ENCODE measurements at places on chromosomes 4 and X. TPM values are rescaled to one million over a fixed set of nuclear protein-coding genes. Genes with fewer than 3 reads are reported as not detected.

NLRP2B gene
- total RNA-seq: not detected

- no peak for DNase-seq
- no peaks in the 10 kb centered on the region for H3K4me1 ChIP-seq
- peaks cover under 1% of the 10 kb centered on the region for H3K27me3 ChIP-seq
- no peaks in the 10 kb centered on the region for H3K36me3 ChIP-seq
Measured at GRCh38 chr4:16466581-16466980, 240.3 kb upstream of the TAPT1 start.

DNA sequence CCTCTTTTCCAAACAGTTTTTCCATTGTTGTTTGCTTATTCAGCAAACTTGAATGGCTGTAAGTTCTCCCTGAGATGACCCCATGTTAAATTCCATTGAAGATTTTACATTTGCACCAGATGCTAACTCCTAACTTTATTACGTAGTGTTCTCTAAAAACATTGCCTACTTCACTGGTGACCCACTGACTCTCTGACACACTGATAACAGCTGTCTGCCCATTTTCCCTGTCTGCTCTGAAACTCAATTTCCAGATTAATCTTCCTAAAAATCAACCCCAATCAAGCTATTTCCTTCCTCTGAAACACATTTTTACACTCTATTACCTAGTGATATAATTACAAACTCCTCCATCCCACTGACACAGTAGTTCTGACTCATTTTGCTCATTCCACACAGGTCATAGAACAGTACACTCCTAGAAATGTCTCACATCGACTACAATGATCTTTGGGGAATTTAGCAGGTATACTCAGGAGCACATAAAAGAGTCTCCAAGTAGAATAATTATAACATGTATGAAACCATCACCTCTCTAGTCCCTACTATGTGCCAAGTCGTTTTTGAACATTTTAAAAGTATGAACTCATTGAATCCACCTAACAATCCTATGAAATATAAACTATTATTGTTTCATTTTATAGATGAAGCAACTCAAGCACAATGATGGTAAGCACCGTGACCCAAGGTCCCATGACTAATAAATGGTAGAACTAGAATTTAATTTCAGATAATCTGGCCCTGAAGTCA is 210.9 kb downstream of the SLIT2 start:
- H3K27ac ChIP-seq: no peak overlapping the region
- DNase-seq: no peak
- no peaks in the 10 kb centered on the region for H3K36me3 ChIP-seq

DNA sequence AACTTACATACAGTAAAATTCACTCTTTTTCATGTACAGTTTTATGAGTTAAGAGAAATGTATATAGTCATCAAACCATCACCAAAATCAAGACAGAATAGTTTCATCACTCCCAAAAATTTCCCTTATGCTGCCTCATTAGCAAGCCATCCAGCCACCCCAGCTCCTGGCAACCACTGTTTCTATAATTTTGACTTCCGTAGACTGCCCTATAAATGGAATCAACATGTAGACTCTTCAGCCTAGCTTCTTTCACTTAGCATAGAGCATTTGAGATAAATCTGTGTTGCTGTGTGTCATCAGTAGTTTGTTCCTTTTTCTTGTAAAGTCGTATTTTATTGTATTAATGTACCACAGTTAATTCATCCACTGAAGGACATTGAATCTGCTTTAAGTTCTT is 23.2 kb downstream of the HDX start:
- H3K4me3 ChIP-seq: no peak overlapping the region
- no peaks in the 10 kb centered on the region for H3K36me3 ChIP-seq
- H3K4me1 ChIP-seq: no peaks in the 10 kb centered on the region
- H3K27me3 ChIP-seq: no peaks in the 10 kb centered on the region

DNA sequence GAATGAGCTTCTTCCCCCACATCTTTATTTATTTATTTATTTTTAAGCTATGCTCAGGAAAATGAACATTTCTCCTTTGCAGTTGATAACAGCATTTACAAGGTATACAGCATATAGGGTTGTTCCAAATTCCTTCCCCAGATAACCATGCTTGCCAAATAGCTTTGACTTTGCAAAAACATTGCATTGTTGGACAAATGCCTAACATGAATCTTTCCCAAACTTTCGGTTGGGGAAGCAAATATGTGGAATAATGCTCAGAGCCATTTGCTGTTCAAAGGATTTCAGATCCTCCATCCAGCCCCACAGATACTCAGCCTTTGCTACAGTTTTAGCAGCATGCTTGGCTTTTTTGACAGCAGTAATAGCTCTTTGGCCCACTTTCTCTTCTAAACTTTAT is 127.2 kb upstream of the AGA start:
- H3K4me1 ChIP-seq: no peaks in the 10 kb centered on the region
- no peak overlapping the region for H3K27ac ChIP-seq

All from left ventricle myocardium inferior (tissue), 1 donor.